ENCODE measurements at places on chromosomes 1 and 21.

GRCh38 chr1:155324717-155325602 lies 4.3 kb downstream of the RUSC1 start:
- no peak for DNase-seq

- no peak for DNase-seq
Observed at GRCh38 chr1:167548059-167548932, 5.3 kb downstream of the CREG1 start.

DNA sequence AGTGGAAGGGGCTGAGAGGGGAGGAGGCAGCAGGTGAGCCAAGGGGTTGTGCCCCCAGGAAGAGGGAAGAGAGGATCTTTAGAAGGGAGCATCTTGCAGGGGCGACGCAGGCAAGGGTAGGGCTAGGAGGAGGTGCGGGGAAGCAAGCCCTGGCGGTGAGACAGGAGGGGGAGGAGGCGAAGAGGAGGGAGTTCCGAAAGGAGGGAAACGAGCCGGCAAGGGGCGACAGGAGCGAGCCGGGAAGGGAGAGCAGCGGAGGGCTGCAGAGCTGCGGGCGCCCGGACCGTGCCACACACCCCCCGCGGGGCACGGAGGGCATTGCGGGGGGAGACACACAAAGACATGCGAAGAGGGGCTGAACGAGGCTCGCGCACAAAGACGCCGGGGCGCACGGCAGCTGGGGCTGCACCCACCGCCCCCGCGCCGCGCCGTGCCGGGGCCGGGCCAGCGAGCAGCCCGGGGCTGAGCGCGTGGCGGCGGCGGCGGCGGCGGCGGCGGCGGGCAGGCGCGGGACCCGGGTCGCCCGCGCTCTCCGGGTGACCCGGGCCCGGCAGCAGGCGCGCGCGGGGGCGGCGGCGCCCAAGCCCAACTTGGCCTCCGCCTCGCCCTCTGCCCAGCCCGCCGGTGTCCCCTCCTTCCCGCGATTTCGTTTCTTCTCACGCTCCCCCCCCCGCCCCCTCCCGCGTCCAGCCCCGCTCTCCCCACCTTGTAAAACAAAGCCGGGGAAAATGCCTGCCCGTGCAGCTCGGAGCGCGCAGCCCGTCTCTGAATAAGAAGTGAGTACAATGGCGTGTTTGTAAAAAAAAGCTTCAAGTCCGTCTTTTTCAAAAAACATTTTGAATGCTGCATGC lies at the start of gene KCNK2:
TSS of gene KCNK2 (plus strand) at position 206 of the 851 bp plus-strand sequence. CDS start 649 bp downstream, outside the sequence.
- no peak for DNase-seq

GRCh38 chr1:6484826-6485167 lies 6.7 kb downstream of the PLEKHG5 start:
- DNase-seq: no peak

DNA sequence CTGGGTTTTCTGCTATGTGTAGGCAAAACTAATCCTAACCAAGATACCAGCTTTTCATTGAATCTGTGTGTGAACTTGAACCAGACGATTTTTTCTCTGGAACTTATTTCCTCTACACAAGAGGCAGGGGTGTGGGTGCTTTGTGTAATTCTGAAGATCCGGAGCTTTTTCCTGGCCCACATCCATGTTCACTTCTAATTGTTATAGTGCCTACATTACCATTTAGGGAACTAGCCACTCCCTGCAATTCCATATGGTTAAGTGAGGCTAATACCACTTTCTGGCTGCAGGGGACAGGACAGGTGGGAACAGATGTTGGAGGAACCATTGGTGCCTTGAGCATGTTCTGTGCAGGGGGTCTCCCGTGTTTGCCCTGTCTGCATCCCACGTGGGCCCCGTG lies 83.4 kb upstream of the FMN2 start:
- no peak for DNase-seq

DNA sequence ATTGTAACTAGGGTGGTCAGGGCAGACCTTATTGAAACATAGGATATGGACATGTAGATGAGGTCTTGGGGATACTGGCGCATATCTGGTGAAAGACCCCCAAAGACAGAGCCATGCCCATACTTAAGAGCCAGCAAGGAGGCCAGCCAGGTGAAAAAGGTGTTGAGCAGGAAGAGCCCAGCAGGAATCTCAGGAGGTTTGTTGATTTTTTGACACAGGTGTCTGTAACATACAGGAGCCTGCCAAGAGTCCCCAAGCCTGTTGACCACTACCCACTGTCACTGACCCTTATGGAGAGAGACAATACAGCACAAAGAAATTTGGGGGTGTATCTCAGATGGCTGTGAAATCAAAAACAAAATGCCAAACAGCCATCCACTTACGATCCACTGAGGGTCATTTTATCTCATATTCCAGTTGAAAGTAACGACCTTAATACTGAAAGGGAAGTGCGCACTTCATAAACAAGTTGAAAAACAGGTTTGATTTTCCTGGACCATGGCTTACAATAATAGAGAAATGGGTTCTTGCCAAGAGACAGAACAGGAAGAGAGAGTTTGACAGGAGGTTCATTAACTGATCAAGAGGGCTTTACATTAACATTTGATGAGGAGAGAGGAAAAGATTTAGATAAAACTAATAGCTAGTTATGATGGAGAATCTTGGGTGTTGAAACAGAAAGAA lies 163.6 kb downstream of the GLUL start:
- DNase-seq: no peak

DNA sequence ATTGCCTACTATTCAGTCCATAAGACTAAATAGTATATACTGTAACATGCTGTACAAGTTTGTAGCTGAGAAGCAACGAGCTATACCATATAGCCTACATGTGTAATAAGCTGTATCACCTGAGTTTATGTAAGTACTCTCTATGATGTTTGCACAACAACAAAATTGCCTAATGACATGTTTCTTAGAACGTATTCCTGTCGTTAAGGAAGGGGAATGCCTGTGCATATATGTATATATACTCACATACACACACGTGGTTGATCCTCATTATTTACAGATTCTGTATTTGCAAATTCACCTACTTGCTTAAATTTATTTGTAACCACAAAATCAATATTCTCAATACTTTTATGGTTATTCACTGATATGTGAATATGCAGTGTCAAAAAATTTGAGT lies 215.6 kb downstream of the GPR52 start:
- DNase-seq: no peak

GRCh38 chr1:68320349-68320748 lies 88.0 kb upstream of the WLS start:
- DNase-seq: no peak

DNA sequence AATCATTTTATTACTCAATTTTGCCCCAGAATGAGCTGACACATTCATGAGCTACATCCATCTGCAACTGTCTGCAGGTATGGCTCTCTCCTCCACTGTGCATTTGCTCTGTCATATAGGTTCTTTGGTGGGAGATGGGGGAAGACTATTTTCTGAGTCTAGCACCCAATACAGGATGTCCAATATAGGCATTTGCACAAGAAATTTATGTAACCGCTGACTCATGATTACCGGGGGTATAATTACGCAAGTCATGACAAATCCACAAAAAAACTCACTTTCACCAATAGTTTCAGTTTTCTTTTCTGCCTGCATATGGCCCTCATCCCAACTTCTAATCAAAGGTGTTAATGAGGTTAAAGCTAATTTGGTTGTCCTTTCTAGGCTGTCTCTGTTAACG lies 17.5 kb upstream of the VSIG8 start:
- DNase-seq: no peak

DNA sequence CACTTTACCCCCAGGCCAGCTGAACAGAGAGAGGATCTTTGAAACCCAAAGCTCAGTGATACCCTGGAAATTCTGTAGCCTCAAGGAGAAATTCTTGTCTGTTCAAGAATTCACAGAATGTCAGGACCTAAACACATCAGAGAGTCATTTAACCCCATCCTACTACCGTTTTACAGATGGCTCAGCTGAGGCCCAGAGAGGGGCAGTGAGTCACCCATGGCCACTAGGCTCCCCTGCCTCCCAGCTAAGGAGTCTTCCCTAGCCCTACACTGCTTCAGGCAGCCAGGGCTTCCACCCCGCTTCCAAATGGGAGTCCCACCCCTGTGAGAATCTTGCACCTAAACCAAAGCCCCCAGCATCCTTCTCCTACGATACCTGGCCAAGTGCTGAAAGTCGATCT lies 28.3 kb downstream of the VWA5B1 start:
- no peak for DNase-seq

DNA sequence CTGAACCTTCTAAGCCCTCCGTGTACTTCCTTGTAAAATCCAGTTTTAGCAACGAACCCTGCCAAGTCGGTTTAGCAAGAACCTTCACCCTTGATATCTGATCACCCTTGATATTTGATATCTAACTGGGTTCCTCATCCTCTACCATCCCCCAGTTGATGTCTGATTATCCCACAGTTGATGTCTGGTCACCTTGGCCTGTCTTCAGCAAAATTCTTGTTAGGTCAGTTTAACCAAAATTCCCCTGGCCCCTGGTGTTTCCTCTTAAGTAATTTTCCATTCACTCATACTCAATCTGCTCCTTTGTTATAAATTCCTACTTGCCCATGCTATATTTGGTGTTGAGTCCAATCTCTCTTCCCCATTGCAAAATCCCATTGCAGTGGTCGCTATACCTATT lies 114.5 kb upstream of the ZNHIT6 start:
- no peak for DNase-seq

DNA sequence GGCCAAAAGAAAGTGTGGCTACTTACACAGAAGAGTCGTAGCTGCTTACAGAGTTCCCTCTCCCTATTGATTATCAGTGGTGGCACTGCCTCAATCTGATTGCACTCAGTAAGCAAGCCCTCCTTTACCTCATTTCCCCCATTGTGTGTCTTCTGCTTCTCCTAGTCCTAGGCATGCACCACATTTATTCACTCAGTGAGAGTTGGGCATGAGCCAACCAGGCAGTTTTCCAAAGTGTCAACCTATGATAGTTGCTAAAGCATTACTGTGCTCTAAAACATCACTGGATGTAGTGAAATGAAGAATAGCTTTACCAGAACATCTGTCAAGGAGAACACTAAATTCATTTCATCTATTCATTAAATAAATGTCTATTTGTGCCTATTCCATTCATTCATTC lies 19.3 kb downstream of the GJA5 start:
- DNase-seq: no peak

GRCh38 chr1:27855085-27855484 lies 17.3 kb upstream of the THEMIS2 start:
- no peak for DNase-seq

- DNase-seq: no peak
Observed at GRCh38 chr1:25018110-25018735, 88.1 kb upstream of the RUNX3 start.

DNA sequence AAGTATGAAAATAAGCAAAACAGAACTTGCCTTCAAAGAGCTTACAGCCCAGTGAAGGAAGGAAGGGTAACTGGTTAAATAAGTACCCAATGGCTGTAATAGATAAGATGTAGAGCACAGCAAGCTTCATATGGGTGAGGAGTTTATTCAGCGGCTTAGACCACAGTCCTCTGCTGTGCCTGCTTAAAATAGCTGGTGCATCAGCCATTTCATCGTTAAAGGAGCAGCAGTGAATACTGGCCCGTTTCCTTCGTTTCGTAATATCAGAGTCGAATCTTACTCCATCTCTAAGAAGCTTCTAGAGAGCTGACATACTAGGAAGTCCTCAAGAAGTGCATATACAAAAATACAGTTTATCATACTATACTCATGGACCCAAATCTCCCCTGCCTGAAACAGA lies 286.5 kb downstream of the NFIA start:
- no peak for DNase-seq

- DNase-seq: no peak
Observed at GRCh38 chr1:54794451-54795355, 6.4 kb downstream of the TTC22 start.

- DNase-seq: peak; percentile 80
Observed at GRCh38 chr1:1013105-1013921, at the start of gene ISG15. ISG15 (plus strand) TSS chr1:1013497; CDS start chr1:1013574, 77 bp downstream.

DNA sequence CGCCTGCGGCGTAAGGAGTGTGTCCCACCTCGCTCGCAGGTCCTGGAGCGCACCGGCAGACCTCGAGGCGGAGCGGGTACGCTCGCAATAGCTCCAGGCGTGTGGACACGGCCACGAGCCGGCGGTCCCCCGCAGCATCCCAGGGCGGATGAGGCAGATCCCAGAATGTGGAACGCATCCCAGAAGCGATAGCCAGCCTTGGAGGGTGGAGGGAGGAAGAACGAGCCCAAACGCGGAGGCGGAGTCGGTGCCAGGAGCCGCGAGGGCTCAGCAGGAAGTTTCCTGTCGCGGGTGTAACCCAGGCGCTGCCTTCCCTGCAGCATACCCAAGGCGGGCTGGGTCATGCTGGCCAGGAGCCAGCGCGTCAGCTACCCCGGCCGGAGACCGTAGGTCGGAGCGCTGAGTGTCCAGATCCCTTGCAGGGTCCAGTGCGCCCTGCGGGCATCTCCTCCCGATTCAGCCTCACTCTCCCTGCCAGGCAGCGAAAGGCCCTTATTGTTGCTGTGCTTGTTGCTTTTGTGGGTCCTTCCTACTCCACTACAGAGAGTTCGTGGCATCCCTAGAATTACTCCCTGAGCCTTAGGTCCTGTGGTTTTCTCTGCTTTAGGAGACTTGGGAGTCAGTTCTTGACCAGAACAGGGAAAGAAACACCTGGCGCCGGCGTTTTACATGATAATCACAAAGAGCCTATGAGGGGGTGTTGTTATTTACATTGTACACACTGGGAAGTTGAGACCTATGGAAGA lies 27.7 kb downstream of the STYXL2 start:
- DNase-seq: no peak

GRCh38 chr1:118947003-118947765 lies 41.0 kb downstream of the TBX15 start:
- DNase-seq: no peak

DNA sequence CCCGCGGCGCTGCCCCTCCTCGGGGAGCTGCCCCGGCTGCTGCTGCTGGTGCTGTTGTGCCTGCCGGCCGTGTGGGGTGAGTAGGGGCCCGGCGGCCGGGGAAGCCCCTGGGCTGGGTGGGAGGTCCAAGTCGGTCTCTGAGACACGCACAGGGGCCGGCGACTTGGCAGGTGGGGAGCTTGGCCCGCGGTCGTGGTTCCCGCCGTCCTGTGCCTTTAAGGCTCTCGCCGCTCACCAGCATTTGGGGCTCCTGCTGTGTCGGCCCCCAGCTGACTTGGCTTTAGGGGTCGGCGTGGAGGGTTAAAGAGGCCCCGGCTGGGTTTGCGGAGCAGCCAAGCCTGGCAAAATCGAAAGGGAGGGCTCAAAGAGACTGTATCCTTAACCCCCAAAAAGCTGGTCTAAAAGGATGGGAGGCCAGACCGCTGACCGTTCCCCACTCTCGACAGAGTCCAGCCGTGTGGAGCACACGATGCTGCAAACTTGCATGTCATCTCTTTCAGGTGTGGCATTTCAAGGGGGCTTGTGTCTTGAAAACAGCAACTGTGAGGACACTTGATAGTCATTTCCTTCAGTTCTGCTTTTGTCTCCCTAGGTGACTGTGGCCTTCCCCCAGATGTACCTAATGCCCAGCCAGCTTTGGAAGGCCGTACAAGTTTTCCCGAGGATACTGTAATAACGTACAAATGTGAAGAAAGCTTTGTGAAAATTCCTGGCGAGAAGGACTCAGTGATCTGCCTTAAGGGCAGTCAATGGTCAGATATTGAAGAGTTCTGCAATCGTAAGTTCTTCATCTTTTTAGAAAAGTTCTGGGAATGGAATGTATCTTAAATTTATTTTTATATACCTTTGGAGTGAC lies 540 bp downstream of the CD55 start:
- DNase-seq: no peak

Data from activated T-cell treated with anti-CD3 and anti-CD28 coated beads for 48 hours (primary cell).